ENCODE measurements at places on chromosomes 13 and 19.
A peak's percentile ranks its signal among the peaks of the same experiment; 100 is the strongest.

GRCh38 chr13:37207691-37208451 lies 102.4 kb upstream of the CSNK1A1L start:
- no peak for DNase-seq

DNA sequence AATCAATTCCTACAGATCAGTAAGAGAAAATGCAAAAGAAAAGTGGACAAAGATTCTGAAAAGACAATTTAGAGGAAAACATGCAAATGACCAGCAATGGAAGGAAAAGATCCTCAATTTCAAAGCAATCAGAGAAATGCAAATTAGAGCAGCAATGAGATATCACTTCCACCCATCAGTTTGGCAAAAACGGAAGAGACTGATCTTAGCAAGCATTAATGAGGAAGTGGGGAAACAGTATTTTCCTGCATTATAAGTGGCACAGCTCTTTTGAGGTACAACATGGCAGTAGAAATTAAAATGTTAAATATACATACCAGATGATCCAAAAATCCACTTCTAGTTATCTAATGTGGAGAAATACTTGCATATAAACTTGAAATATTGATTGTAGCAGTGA lies 69.1 kb upstream of the SLC7A1 start:
- no peak for DNase-seq

GRCh38 chr13:101092985-101093384 lies 323.3 kb downstream of the NALCN start:
- DNase-seq: no peak

GRCh38 chr13:32409001-32409313 lies 19.0 kb downstream of the N4BP2L1 start:
- peak; percentile 93 for DNase-seq

- DNase-seq: peak; percentile 79
Measured at GRCh38 chr19:3024870-3025548, 4.1 kb downstream of the TLE2 start.

Data from NCI-H1417 (cell line).